ENCODE measurements at places on chromosomes 12 and 14.
A peak's percentile ranks its signal among the peaks of the same experiment; 100 is the strongest.

DNA sequence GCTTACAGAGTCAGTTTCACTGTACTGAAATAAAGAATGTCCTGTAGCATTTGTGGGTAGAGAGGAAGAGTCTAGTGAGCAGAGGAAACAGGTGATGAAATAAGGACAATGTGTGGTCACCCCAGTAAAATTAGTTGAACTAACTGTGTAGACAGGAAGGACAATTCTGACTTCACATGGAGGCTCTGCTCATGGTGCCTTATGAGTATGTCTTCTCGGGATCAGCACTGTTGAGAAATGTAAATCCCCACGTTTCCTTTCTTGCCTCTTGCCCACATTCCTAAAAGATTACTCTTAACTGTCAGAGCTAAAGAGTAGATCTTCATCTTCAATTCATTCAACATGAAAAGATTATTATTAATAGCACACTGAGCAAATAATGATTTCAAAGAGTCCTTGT lies 113.2 kb upstream of the FLRT2 start:
- DNase-seq, result peak; percentile 76

DNA sequence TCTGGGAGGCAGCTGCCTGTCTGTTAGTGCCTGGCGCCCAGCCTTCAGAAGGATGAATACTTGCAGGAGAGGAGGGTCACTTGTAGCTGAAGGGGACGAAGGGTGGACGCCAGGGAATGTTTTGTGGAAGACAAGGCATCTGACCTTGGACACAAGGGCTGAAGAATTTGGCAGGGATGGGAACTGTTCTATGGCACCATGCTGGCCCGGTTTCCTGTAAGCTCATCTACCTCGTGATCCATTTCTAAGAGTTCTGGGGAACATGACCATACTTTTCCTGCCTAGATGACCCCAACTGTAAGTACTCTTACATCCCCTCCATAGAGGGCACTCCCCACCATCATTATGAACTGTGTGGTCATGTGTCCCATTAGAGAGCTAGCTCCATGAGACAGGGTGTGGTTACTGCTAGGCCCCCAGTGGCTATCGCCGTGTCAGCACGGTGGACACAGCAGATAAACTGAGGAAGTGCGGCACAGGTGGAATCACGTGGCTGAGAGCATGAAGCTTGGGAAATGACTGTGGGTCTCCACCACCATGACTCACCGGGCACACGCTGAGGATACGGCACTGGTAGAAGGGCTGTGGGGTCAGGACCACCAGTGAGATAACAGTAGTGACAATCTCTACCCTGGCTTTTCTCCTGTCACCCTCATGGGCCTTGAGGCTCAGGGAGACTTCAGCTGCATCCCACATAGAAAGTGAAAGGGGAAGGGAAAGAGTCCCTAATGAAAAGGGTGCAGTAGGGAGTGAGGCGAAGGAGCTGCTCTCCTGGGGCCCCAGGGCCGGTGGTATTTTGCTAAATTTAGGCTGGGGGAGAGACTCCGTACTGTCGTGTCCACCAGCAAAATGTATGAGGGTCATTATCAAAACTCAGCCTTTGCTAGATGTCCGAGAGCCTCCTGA lies 252.6 kb downstream of the FOXN3 start:
- DNase-seq, result no peak

DNA sequence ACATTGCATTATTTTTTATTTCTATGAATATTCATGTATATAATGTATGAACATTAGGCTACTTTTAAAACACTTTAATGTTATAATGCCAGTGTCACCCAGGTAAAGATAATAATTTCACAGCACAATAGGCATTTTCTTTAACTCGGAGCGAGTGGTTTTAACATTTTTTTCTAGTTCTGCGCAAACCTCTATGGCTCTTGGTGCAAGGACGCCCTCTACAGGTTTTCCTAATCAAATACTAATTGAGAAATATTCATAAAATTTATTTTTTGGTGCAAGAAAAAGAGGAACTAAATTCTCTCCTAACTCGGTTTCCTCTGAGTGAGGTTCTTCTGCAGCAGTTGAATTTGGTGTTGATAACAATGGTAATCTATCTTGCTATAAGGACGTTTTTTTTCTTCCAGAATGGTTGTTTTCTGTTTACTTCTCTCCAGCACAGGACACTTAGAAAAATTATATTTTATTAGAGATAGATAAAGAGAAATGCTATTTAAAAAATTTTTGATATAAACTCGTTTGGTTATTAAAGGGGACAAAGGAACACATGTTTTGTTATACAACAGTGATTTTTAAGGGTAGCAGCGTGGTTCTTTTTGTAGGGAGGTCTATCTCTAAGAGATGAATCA lies 2.4 kb upstream of the WIF1 start:
- no peak for DNase-seq

GRCh38 chr12:70271025-70271424 lies 27.8 kb downstream of the CNOT2 start:
- no peak for DNase-seq

- no peak for DNase-seq
Measured at GRCh38 chr12:53182903-53183302, 2.2 kb upstream of the CSAD start.

GRCh38 chr12:122979001-122979907 lies 1.2 kb upstream of the ARL6IP4 start:
- no peak for DNase-seq

DNA sequence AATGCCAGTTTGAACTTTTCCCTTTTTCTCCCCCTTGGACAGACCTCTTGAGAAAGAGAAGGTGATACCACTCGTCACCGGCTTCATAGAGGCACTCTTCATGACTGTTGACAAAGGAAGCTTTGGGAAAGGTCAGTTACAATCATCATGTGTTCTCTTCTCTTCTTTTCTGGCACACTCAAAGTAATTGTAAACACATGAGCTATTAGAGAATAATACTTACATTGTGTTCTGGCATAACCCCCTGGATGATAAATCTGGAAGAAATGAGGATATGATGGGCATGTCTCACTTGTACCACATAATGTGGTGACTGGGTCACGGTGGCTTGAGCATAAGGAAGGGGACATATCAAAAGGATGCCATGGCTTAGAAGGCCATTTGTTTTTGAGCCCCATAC lies 20.0 kb downstream of the UTP20 start:
- no peak for DNase-seq

GRCh38 chr12:108301346-108301745 lies 37.8 kb downstream of the CMKLR1 start:
- no peak for DNase-seq

- DNase-seq, result no peak
Measured at GRCh38 chr12:114241973-114242434, 163.9 kb downstream of the TBX5 start.

GRCh38 chr12:120662879-120663278 lies 22.5 kb downstream of the CABP1 start:
- DNase-seq, result no peak

GRCh38 chr12:13094367-13094766 lies 9.1 kb downstream of the GSG1 start:
- DNase-seq, result peak; percentile 55

- DNase-seq, result no peak
Measured at GRCh38 chr14:102094101-102094500, 7.3 kb upstream of the HSP90AA1 start.

DNA sequence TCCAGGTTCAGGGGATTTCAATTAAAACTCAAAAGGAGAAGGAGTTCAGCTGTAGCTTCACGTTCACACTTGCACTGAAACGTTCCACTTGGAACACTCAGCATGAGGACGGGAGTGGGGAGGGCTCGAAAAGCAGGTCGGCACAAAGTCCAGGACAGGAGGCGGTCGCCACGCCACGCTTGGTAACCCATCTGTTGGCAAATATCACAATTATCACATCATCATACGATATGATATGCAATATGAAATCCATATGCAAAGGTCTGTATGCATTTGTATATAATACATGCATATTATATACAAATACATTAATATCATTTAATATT lies 17.2 kb downstream of the ADGRD1 start:
- DNase-seq, result no peak

All from umbilical cord (tissue), 2 donors.